Activated naive CD4-positive, alpha-beta T cell treated with anti-CD3 and anti-CD28 coated beads for 36 hours (primary cell): ENCODE measurements at places on chromosomes 6 and 20. TPM values are rescaled to one million over a fixed set of nuclear protein-coding genes. Genes with fewer than 3 reads are reported as not detected.

DNA sequence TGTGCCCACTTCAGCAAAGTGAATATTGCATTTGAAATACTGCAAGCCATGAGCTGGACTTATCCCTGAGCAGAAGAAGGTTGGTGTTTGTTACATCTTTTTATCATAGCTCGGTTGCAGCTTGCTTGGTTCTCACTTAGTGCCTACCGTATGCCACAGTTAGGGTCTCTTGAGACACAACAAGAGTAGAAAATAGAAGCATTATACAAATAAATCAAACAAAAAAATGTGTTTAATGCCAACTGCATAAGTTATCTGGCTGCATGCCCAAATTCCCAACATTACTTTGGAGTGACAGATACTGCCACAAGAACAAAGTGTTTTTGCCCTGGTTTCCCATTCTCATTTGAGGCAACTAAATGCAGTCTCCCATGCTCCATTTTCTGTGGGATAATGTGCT lies 53.9 kb upstream of the LAMP5 start:
- peaks cover 2% of the 10 kb centered on the region for H3K27me3 ChIP-seq
- DNase-seq: no peak
- no peak overlapping the region for H3K27ac ChIP-seq
- H3K36me3 ChIP-seq: no peaks in the 10 kb centered on the region
- no peak overlapping the region for H3K4me3 ChIP-seq

DNA sequence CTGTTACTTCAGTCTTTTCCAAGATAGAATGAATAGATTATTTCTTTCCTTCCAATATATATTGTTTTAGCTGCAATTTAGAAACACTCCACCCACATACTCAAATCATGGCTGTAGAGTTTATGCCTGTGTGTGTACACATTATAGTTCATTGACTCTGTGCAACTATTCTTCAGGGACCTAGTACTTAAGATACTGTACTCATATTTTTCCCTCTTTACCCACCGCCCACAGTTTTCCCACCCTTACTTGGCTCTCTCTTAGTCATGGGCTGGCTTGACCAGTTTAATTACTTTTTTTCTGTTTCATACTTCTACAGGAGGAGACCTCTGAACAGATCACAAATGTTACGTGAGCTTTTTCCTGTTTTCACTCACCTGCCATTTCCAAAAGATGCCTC lies 30.4 kb downstream of the C6orf89 start:
- peaks cover 20% of the 10 kb centered on the region for H3K36me3 ChIP-seq
- DNase-seq: no peak
- H3K27ac ChIP-seq: no peak overlapping the region

The TBC1D32 gene
- total RNA-seq: 6.9 TPM

DNA sequence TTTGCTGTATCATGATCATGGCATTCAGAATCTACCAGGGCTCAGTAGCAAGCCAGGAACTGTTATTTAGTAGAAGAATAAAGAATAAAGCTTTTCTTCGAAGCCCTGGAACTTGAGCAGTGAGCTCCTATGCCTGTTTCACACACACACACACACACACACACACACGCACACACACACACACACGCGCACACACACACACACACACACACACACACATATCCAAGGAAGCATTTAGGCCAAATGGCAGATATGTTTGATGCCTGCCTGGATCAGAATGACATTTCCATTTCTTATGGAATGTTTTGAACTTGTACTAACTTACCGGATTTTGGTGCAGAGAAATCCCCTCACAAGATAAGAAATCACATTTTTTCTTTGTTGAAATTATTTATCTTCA lies 35.5 kb downstream of the RPP21 start:
- H3K27me3 ChIP-seq: peaks cover 42% of the 10 kb centered on the region
- H3K4me1 ChIP-seq: no peaks in the 10 kb centered on the region
- H3K4me3 ChIP-seq: no peak overlapping the region
